Activated CD8-positive, alpha-beta memory T cell treated with anti-CD3 and anti-CD28 coated beads, Interleukin-2, amount 50 U/mL, for 48 hours (primary cell): ENCODE measurements at places on chromosomes 12 and 14.

- DNase-seq, result peak; percentile 59
Measured at GRCh38 chr12:94560431-94561221, 89.7 kb downstream of the TMCC3 start.

DNA sequence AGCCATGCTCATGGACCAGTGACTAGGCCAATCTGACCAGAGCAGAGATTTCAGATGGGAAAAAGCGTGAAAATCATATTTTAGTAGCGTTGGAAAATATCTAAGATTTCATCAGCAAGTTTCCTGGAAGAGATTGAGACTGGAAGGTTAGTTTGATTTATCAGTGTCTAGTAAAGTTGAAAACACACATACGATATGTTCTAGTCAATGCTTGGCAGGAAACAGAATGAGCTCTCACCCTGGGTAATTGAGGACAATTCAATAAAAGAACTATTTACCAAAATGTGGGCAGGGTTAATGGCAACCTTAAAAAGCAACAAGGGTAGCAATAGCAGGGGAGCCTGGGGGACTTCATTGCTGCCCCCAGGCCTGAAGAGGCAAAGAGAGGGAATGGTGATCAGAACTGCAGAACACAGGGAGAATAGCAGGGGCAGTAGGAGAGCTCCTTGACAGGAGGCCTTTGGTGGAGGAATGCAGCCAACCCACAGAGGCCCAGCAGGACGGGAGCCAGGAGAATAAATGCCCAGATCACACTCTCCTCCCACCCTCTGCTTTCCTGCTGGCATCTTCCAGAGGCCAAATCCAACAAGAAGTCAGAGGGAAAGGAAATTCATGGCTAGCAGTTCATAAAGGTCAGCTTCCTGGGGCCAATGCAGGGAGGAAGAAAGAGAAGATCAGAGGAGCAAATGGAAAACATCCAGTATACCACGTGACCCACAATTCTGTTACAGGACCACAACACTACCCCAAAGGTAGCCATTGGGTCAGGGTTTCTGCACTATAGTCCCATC is 27.6 kb upstream of the LRP6 start:
- DNase-seq, result no peak

DNA sequence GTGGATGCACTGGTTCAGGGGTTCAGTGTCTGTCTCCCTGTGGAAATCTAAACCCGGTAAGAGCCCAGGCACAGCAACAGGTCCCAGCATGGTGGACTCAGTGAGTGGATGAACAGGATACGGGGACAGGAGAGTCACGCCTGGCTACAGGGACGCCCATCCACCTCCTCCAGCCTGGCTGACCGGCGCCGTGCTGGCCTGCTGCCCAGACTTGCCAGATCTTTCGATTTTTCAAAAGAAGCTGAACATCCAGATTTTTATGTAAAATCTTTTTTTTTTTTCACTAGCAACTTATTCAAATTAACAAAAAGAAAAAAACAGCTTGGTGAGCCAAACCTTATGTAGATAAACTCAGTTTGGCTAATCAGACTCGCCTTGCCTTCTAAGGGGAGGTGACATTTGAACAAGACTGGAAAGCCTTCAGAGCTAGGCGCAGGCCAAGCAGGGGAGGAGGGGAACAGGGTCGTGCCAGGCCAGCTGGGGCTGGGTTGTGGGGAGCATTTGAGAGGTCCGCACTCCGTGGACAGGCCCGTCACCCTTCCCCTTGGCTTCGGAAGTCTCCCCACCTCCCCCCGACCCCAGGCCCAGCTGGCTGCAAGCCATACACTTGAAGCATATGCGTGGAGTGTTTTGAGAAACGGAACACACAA is 87.8 kb upstream of the NCOR2 start:
- DNase-seq, result no peak

GRCh38 chr12:50862316-50862715 is 19.6 kb downstream of the TMPRSS12 start:
- no peak for DNase-seq
